ENCODE measurements at places on chromosomes 7 and 10.

DNA sequence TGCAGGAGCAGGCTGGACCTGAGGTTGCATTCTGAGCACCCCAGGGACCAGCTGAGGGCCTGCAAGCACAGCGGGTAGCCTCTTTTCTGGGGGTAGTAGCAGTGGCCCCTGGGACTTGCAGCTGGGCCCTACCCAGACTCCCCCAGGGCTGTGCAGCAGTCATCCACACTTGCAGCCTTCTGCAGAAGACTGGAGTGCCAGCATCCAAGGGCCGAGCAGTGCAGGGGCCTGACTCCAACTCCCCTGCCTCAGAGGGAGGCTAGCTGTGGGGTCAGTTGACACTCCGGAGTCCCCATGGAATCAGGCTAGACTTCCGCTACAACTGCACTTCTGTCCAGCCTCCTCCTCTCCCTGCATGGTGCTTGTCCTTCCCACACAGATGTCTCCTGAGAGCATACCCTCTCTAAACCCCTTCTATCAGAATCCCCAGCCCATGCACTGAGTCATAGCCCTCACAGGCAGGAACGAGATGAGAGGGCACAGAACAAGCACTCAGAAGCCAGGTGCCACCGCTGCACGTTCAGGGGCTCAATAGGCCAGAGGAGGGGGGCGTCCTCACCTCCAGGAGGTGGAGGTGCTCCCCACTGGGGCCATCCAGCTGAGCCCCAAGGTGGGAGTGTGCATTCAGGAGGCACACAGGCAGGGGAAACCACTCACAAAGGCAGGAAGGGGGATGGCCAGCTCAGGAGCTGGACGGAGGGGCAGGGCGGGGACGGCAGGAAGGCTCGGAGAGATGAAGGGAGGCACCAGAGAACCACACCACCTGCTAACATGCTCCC, 7.5 kb downstream of the RASGEF1A start:
- DNase-seq: no peak

- DNase-seq: no peak
Measured at GRCh38 chr7:29483219-29484104, 80.2 kb upstream of the PRR15 start.

DNA sequence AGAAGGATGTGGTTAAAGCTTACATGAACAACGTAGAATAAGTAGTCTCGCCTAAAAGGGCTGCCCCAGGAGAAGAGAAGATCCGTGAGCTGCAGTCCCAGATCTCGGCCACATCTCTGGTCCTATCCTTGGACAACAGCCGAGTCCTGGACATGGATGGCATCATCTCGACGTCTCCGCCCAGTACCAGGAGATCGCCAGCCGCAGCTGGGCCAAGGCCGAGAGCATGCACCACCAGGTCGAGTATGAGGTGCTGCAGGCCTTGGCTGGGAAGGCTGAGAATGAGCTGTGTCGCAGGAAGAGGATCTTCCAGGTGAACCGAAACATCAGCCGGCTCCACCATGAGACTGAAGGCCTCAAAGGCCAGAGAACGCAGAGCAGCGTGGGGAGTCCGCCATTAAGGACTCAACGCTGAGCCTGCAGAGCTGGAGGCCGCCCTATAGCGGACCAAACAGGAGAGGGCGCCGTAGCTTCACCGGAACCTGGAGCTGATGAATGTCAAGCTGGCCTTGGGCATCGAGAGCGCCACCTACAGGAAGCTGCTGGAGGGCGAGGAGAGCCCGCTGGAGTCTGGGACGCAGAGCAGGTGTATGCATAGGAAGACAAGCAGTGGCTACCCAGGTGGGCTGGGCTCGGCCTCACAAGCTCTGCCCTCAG, 22.2 kb downstream of the LIPK start:
- DNase-seq: no peak

DNA sequence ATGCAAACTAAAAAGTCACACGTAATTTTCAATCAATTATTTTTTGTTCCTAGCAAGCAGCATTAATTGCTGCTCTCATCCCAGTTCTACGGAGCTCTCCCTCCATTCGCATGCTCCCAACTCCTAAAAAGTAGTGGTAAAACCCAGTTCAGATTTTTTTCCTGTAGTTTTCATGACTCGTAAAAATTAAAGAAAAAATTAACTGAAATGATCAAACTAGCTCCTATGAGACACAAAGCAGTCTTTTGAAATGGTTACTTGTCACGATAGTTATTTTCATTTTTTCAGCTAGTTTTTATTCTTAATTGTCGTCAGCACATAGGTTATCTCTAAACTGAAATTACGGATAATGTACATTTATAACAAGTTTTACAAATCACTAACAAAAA, 1.8 kb downstream of the HNRNPA2B1 start:
- no peak for DNase-seq

- DNase-seq: no peak
Measured at GRCh38 chr7:7099584-7100014, 82.7 kb upstream of the C1GALT1 start.

GRCh38 chr7:43869867-43870240, 537 bp upstream of the MRPS24 start:
- no peak for DNase-seq

DNA sequence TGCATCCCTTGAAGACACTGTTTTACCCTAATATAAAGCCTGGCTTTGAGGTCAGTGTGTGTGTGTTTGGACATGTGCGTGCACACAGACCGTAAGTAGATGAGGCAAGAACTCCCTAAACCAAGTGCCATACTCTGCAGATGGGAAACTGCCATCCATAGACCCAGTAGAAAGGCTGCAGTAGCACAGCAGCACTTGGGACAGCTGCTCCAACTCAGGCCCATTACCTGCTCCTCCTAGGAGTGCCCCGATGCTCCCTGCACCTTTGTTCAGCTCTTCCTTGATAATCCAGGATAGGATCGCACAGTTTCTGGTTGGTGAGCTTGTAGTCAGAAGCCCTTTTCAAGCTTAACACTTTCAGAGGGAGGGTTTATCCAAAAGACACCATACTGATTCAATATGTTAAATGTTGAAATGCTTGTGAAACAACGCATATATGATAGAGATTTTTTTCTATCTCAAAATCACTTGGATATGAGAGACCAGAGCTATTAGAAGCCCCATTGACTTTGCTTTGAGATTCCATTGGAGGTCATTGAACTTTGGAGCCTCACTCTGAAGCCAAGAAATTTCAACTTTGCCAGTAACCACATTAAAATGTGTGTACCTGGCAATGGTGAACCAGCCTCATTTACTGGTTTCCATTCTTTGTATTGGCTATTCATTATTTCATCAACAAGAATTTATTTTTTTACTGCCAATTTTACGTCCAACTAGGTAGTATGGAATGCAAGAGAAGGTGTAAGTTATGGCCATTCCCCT, 757.0 kb upstream of the GALNT17 start:
- no peak for DNase-seq

DNA sequence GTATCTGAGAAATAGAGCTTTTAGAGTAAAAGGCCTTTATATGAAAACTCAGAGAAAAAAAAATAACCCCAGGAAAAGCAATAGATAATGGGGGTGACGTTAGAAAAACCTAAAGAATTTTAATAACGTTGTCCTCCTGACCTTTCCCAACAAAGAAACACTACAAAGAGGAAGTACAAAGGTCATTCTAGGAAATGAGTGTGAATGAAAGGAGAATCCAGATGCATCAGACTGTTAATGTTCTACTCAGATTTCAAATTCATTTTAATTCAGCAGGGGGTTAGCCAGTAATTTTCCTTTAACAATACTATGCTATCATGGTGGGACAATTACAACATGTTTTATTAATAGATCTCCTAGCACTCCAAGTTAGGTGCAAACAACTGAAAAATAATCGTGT, 73.8 kb upstream of the CDK1 start:
- DNase-seq: no peak
